ENCODE measurements at places on chromosomes 2 and 18.

- DNase-seq, result no peak
Measured at GRCh38 chr2:222730366-222730999, 59.0 kb downstream of the MOGAT1 start.

DNA sequence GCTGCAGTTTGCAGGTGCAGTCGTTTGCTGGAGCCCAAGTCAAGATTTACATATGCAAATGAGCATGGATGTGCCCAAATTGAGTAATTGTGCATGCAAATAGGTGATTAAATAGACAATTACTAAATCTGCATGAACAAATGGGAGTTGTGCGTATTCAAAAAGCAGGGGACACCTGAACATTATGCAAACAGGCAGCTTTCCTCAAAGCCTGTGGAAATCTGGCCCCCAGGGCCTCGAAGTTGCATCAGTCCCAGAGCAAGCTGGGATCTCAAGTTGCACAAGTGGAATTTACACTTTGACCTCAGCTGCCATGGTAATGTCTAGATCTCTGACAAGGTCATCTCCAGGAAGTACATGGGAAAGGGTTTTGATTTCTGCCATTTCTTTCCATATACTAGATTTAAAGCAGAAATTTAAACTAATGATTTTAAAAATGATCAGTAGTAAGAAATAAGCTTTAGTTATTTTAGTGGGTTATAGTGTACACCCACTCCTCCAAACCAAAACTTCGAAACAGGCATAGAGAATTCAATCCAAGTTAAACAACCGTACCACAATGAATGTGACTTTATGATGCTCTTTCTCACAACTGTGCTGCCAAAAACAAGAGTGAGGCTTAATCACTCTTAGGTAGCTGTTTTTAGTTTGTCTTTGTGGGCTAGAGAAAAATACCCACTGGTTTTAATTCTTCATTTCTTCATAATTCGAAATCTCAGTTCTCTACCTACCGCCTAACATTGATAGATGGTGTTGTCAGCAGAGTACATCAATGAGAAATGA is 110.7 kb downstream of the RND3 start:
- DNase-seq, result peak; percentile 2

DNA sequence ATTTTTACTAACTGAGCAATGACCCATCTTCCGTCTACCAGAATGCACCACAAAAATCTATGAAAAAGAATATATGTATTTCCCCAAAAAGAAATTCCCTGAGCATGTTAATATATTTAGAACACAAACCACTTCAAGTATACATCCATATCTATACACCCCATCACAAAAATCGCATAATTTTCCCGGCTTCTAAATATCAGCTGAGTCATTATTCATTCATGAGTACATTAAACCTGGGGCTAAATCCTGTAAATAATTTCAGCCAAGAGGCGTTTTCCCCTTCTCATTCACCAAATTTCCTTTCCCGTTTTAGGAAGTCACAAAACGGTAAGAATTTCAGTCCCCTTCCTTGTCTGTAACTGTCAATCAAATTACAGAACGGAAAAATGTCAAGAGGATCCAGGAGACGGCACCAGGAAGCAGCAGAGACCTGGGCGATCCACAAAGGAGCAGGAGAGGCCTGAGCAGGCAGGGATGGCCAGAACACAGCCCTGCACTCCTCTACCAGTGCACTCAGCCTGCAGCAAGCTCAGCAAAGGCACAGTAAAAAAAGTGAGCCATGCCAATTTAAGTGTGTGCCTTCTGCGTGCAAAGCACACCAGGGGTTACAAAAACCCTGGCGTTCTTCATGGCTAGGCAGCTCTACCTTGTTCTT is 300.7 kb downstream of the TCF4 start:
- no peak for DNase-seq

- no peak for DNase-seq
Measured at GRCh38 chr2:99181624-99182000, 628 bp downstream of the MRPL30 start.

DNA sequence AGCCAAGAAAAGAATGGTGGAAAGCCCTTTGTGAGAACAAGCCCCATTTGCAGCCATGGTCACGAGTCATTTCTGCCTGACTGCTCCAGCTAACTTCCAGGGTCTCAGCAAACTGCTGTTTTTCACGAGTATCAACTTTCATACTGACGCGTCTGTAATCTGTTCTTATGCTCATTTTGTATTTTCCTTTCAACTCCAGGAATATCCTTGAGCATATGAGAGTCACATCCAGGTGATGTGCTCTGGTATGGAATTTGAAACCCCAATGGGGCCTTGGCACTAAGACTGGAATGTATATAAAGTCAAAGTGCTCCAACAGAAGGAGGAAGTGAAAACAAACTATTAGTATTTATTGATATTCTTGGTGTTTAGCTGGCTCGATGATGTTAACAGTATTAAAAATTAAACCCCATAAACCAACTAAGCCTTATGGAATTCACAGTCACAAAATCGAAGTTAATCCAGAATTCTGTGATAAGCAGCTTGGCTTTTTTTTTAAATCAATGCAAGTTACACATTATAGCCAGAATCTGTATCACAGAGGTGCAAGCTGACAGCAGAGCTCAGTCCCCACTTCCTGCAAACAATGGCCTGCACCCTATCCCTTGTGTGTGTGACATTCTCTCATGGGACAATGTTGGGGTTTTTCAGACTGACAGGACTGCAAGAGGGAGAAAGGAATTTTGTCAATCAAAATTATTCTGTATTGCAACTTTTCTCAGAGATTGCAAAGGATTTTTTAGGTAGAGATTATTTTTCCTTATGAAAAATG is 26.1 kb downstream of the SLC14A1 start:
- no peak for DNase-seq

GRCh38 chr2:235533616-235534385 is 40.0 kb downstream of the AGAP1 start:
- no peak for DNase-seq

DNA sequence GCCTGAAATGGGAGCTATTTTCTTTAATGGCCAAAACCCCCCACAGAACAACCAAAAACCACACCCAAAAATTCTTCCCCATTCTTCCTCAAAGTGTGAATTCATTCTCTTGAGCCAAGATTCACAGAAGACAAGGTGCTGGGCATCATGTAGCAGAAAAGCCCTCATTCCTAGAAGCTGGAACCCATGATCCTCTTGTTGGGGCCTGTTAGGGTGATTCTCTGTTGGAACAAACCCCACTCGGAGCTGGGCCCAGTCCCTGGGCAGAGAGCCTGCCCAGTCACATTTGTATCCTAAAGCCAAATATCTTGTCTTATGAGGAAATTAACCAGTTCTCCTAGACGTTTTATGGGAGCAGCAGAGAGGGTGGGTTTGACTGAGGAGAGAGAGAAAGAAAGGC is 22.8 kb upstream of the VPS4B start:
- no peak for DNase-seq

DNA sequence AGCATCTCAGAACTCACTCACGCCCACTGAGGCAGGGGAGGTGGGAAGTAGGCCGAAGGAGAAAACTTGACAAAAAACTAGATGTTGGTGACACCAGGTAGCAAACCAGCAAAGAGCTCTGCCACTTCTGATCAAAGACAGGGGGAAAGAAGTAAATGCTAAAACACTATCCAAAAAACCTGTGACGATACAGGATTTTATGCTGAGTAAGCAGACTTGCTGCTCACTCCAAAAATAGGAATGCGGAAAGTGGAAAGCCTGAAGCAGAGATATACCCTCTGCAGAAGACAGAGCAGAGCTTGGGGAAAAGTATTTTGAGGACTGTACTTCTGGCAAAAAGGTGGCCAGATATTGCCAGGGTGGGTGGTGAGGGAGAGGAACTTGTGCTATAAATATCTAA is 73.3 kb upstream of the YPEL5 start:
- no peak for DNase-seq

- no peak for DNase-seq
Measured at GRCh38 chr2:74201196-74201595, 2.8 kb downstream of the MTHFD2 start.

- DNase-seq, result no peak
Measured at GRCh38 chr2:216189410-216189809, 80.3 kb downstream of the XRCC5 start.

DNA sequence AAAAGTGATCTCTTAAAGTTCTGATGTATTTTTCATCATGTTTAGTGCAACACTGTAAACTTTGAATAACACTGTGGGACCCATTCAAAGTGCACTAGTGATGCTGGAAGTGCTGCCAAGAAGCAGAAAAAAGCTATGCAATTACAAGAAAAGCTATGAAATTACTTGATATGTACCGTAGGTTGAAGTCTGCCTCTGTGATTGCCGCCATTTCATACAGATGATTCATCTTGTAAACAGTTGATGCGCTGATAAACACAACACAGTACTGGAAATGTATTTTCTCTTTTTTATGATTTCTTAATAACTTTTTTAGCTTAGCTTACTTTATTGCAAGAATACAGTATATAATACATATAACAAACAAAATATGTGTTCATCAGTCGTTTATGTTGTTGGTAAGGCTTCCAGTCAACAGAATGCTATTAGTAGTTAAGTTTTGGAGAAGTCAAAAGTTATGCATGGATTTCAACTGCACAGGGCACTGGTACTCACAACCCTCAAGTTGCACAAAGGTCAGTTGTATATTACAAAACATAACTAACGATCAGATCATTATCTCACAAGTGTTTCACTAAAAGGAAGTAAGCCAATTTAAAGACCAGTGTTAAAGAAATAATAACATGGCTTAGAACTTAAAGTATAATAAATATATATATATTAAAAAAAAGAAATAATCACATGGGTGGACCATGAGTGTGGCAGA is 82.0 kb downstream of the SGPP2 start:
- no peak for DNase-seq

GRCh38 chr2:132372276-132372675 is 44.3 kb upstream of the GPR39 start:
- no peak for DNase-seq

DNA sequence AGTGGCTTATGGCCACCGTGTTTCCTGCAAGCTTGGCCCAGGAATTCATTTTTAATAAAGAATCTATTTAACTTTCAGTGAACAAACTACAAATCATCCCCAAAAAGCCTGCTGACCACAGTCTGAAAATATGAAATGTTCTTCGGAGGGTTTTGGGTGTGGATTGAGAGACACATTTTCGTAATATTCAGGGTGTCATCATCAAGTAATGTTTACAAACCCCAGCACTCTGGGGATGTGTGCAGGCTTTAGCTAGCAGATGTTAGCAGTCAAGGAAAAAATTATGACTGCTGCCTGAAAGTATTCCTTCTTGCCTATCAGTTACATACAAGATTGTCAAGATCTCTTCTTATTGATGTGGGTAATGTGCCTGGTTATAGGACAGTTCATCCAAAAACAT is 143.9 kb upstream of the FN1 start:
- DNase-seq, result peak; percentile 73

GRCh38 chr2:191350826-191351225 is 105.6 kb downstream of the MYO1B start:
- no peak for DNase-seq

- DNase-seq, result no peak
Measured at GRCh38 chr18:4847056-4847455, 350.0 kb downstream of the AKAIN1 start.

DNA sequence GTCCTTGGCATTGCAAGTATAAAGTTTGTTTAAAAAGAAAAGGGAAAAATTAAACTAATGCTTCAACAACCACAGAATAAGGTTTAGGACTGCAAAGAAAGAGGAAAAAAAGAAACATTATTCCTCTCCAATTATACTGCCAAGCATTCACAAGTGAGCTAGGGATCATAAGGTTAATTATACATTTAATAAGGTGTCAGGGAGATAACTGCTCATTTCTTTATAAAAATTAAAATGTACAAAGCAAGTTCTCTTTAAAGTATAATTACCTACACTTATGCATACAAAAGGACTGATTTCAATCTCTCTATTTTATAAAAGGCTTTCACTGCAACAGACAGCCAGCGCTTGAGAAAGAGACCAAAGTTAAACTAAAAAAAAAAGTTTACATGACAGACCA is 58.1 kb downstream of the ABCG8 start:
- DNase-seq, result no peak

GRCh38 chr2:71276311-71277146 is 49.6 kb upstream of the PAIP2B start:
- DNase-seq, result peak; percentile 32

DNA sequence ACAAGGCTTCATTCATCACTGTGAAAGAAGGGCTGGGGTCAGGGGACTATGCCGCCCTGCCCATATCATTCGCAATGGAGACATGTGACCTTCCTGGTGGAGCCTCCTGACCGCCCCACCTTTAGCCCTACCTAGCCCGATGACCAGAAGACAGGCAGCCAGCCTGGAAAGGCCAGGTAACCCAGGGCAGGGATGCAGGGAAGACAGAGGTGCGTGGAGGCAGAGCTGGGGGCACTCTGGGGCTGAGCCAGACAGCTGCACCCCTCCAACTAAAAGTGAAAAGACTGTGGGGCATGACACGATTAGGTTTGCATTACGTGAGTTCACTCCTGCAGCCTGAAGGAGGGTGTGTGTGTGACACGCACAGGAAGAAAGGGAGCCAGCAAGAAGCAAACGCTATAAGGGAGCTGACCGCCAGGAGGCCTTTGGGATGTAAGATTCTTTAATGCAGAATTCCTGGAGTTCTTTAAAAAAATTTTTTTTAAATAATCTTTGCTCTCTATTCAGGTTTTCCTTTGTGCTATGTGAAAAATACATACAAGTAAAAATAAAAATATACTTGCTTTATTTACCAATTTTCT is 3.7 kb upstream of the HES6 start:
- DNase-seq, result no peak

- no peak for DNase-seq
Measured at GRCh38 chr2:20176760-20177159, 48.2 kb downstream of the SDC1 start.

DNA sequence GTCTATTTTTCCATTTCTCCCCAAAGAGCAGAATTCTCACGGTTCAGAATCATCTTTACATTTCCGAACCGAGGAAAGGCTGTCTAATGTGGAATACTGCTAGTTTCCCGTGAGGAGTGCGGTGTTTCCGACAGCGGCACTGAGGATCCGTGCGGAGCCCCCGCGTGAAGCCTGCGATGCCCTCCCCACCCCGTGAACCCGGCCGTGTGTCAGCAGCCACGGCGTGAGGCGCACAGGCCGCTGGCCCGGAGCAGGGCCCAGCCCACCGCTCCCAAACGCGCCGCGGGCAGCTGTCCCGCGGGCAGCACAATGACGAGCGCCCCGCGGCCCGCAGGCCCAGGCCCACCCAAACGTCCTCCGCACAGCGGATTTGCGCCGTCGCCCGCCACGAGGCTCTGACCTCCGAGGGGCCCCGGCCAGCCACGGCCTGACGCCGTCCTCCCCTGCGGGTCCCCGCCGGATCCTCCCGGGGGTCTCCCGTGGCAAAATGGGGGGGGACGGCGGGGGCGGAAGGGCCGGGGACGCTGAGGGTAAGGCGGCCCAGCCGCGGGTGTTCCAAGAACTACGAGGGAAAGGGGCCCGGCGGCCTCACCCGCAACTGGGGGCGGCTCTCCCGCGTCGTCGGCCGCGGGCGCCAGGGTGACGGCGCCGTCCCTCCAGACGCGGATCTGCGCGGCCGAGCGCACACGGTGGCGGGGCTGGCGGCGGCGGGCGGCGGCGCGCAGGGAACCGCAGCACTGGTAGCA is 796 bp downstream of the SPIRE1 start:
- DNase-seq, result no peak

GRCh38 chr2:7102826-7103225 is 185.6 kb downstream of the RNF144A start:
- no peak for DNase-seq
